ENCODE measurements at places on chromosomes 12 and 14.

- DNase-seq: no peak
Observed at GRCh38 chr12:104478396-104479122, 21.8 kb downstream of the CHST11 start.

- no peak for DNase-seq
Observed at GRCh38 chr12:40508421-40508820, 183.8 kb upstream of the CNTN1 start.

GRCh38 chr14:38280081-38280480, 24.2 kb upstream of the CLEC14A start:
- DNase-seq: no peak

DNA sequence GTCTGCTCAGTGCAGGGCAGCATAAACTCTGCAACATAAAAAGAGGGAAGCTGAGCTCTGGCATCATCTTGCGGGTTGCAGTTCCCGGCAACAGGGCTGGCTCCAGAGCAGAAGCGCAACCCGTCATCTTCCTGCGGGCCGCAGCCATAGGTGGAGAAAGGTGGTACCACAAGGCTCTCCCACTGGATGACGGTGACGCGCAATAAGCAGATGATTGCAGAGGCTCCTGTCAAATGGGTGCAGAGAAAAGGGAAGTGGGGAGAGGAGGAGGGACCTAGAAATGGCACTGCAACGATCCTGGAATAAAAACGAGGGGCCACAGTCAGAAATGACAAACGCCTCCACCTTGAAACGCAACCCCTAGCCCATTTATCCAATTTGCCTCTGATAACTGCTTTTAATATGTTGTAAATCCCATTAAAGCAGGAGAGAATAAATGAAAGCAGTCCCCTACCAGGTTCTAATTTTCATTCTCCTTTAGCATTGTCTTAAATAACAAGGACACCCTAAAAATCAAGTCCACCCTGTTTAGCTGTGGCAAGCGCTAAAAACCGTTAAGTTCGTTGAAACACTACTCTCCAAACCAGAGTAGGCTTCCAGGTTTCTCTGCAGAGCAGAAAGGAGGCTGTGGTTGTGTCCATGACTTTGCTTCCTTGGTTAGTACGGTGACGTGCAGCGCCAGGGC, 30.9 kb upstream of the TUBA1C start:
- DNase-seq: no peak

- DNase-seq: no peak
Observed at GRCh38 chr12:111993292-111994150, 19.4 kb downstream of the TMEM116 start.

DNA sequence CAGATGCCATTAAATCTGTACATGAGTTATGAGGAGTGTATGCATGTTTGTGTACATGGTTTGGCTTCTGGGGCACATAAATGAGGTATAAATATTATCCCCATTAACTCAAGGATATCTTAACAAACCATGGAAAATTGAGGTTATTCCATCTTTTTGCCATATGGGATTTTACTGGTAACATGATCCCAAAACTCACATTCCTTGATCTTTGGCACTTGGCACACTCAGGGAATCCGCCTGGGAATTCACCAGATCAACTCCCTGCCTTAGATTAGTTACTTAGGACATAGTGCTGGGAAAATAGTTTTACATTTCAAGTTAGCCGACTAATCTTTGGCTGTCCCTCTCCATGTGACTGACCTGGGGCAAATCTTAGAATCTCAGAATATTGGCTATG, 16.9 kb downstream of the CDKN1B start:
- no peak for DNase-seq
